HuH-7.5 (cell line): ENCODE measurements at places on chromosomes 3 and 15.

GRCh38 chr15:66477011-66477410, 20.6 kb downstream of the SNAPC5 start:
- no peak for DNase-seq

DNA sequence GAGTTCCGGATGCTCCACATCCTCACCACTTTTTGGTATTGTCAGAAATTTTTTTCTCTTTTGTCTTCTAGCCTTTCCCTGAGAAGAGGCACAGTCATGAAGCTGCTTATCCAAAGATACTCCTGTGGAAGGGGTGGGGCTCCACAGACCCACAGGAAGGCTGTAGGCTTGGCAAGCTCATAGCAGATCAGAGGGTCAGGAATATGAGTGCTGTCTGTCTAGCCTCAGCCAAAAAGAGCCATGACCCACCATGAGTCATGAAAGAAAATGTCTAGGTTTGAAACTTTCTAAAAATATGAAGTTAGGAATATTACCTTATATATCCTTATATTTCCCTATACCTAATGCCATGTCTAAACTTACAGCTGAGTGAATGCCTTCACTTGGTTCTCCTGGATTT, 118.2 kb upstream of the THBS1 start:
- DNase-seq, result no peak

GRCh38 chr3:177946936-177947335, 589.3 kb upstream of the KCNMB2 start:
- DNase-seq, result no peak

- DNase-seq, result peak; percentile 59
Measured at GRCh38 chr3:125003369-125003853, 52.4 kb downstream of the HEG1 start.

- DNase-seq, result no peak
Measured at GRCh38 chr15:83919978-83920510, 266.1 kb downstream of the ADAMTSL3 start.

GRCh38 chr3:193897288-193897687, 238.7 kb upstream of the HES1 start:
- DNase-seq, result no peak

GRCh38 chr15:66831801-66832390, 129.9 kb downstream of the SMAD6 start:
- no peak for DNase-seq

DNA sequence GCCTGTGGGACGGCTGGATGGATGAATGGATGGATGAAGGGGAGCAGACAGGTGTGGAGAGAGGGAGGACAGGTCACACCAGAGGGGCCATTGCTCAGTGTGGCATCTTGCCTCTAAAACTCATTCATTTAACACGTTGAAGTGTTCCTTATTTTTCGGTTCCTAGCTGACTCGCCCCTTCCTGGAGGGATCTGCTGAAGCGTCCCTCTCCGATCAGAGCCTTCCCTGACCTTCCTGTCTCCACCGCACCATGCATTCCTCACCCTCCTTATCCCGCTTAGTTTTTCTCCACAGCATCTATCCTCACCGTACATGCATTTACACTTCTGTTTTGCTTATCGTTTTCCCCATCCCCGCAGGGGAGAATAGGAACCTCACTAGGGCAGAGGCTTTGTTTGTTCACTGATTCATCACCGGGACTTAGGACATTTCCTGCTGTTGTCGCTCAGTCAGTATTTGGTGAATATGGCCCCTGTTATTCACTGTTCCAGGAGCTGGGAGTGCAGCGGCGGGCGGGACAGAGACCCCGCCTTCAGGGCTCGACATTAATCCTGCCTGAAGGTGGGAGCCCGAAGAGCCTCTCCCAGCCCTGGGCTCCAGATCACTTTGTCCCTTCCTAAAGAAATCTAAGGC, 32.0 kb downstream of the FOXL2 start:
- peak; percentile 83 for DNase-seq

DNA sequence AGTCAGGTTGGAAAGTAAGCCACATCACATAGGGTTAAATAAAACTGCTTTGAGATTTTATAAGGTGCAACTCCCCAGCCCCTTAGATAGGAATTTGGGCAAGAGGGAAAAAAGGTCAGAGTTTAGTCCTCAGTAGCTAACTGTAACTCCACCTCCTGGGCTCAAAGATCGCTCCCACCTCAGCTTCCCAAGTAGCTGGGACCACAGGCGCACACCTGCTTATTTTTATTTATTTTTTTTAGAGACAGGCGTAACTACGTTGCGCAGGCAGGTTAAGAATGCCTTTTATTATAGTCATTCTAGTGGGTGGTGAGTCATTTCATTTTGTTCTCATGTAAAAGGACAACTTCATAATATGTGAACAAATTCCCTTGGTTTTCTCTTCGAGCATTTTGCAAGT, 14.7 kb downstream of the TM2D3 start:
- no peak for DNase-seq

- no peak for DNase-seq
Measured at GRCh38 chr3:71813073-71813472, 28.1 kb upstream of the PROK2 start.

GRCh38 chr3:20811631-20812030, 625.6 kb upstream of the SGO1 start:
- no peak for DNase-seq

DNA sequence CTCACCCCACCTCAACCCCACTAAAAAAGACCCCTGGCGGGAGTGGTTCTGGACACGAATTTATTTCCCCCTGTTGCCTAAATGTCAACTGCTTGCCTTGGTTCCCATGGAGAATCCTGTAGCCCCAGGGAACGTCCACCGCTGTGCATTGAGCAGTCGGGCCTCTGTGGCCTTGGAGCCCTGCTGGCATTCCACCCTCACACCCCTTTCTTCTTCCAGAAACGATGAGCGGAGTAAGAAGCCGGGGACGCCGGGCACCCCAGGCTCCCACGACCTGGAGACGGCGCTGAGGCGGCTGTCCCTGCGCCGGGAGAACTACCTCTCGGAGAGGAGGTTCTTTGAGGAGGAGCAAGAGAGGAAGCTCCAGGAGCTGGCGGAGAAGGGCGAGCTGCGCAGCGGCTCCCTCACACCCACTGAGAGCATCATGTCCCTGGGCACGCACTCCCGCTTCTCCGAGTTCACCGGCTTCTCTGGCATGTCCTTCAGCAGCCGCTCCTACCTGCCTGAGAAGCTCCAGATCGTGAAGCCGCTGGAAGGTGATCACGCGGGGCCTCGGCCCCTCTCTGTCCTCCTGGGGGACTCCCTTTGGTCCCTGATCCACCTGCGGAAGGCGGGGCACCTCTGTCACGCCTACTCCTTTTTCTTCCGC, 63.6 kb downstream of the CCK start:
- no peak for DNase-seq

- no peak for DNase-seq
Measured at GRCh38 chr15:86829245-86829644, 749.6 kb downstream of the AGBL1 start.

DNA sequence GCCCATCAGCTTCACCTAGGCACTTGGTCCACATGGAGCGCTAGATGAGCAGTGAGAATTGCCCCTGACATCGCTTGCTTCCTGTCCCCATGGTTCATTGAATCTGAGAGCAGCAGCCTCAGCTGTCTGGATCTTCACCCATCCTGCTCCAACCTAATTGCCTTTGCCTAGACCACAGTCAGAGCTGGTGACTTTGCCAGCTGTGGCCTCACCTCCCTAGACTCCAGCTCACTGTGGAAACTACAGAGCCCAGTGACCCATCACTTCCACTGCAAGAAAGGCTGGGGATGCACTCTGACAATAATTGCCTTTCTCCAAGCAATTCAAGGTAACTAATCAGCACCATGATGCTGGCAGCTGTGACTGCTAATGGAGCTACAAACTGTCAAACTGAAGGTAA, 30.6 kb upstream of the SLC6A1 start:
- no peak for DNase-seq

DNA sequence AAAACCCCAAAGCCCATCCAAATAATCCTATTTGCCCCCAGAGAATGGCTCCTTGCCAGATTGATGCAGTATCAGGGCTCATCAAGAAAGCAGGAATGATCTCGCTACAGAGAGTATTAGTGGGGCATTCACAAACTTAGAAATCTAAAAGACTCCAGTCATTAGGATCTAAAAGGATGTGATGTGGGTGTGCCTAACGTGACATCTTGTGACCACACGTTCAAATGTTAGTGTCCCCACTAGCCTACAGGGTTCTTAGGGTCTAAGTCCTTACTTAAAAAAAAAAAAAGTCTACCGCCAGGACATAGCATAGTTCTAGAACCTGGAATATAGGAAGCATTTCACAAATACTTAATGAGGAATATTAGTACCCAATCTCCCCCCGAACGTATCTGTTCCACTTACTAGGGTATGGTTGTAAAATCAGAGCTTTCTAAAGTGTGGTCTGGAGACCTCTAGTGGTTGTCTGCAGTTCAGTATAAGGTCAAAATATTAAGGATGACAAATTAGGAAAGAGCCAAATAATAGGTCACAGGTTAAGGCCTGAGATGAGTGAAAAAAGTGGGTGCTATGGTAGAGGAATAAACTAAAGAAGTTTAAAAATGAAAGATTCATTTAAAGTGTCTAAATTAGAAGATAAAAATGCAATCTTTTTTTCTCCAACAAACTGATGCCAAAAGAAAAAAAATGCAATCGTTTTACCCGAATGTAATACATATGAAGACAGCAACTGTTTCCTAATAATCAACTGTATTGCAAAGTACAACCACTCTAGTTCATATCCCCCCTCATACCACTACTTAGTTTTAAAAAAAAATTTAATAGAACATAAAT, 4.2 kb upstream of the CHRM5 start:
- no peak for DNase-seq

GRCh38 chr3:31251083-31251482, 281.6 kb upstream of the STT3B start:
- DNase-seq, result no peak

- DNase-seq, result no peak
Measured at GRCh38 chr15:74174219-74174957, 878 bp downstream of the ISLR start.

DNA sequence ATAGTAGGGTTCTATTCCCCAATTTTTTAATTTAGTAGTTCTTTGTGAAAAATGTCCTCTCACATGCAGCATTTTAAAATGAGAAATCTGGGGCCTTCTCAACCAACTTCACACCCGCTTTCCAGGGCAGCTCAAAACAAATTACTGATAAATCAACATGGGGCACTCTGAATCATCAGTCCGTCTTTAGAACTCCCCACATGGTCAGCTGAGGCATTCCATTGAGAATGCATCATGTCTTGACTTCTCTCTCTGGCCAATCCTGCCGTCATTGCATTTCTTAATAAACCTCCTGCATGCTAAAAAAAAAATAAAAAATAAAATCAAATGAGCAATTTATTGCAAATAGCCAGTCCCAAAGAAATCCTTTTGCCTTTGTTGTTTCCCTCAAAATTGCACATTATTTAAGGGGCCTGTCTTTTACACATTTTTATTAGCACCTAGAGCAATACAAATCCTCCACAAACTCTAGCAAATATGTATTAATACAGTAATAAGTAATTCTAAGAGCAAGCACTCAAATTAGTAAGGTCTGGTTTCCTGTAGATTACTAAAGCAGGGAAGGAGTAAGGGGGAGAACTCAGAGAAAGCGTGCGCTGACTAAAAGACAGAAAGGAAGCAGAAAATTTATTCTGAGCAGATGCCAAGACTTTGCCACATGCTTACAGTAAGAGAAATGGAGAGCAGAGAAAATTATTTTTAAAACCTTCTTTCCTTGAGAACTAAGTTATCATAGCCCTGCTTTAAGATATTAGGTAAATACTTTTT, 175.7 kb downstream of the TNIK start:
- DNase-seq, result no peak

DNA sequence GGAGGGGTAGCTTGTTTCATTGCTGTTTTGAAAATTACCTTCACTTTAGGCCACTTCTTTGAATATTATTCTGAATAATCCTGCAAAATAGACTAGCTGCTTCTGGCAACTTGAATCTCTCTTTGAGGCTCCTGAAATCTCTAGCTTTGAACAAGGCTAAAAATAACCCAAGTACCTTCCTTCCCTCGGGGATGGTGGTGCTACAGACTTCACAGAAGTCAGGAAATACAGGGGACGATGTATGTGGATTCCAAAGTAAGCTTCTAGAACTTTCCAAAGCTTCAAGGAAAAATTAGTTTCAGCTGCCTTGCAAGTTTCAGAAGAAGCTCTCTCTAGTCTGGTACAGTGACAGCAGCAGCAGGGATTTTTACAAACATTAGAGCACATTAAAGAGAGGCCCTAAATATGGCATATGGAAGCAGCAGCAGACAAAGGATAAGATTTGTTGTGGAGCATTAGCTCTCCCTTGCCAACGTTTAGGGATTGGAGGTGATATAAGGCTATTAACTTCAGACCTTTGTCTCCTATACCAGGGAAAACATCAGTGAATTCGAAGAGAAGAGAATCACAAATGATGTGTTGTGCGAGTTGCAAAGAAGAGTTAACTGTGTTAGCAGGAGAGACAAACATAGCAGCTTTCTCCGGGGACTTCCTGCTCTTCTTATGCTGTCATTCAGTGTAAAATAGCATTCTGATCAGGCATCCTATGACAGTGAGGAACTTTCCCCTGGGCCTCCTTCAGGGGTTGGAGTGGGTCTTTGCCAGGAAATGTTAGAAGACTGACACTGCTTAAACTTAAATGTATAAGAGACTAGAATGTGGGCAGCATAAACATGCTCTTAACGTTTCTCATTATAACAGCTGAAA, 783.0 kb upstream of the ARPP21 start:
- DNase-seq, result no peak

GRCh38 chr3:35966629-35967464, 327.5 kb downstream of the ARPP21 start:
- no peak for DNase-seq

GRCh38 chr3:161212171-161212771, 8.8 kb upstream of the NMD3 start:
- DNase-seq, result no peak

- DNase-seq, result no peak
Measured at GRCh38 chr3:168249205-168249549, 153.5 kb upstream of the GOLIM4 start.

- DNase-seq, result no peak
Measured at GRCh38 chr3:167051421-167051820, 328.7 kb downstream of the ZBBX start.

- DNase-seq, result no peak
Measured at GRCh38 chr15:67114046-67114445, 48.6 kb downstream of the SMAD3 start.

DNA sequence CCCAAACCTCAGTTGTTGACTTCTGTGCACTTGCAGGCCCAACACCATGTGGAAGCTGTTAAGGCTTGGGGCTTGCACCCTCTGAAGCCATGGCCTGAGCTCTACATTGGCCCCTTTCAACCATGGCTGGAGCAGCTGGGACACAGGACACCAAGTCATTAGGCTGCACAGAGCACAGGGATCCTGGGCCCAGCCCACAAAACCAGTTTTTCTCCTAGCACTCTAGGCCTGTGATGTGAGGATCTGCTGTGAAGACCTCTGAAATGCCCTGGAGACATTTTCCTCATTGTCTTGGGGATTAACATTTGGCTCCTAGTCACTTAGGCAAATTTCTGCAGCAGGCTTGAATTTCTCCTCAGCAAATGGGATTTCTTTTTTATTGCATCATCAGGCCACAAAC, 1255.7 kb downstream of the ZPLD1 start:
- no peak for DNase-seq

DNA sequence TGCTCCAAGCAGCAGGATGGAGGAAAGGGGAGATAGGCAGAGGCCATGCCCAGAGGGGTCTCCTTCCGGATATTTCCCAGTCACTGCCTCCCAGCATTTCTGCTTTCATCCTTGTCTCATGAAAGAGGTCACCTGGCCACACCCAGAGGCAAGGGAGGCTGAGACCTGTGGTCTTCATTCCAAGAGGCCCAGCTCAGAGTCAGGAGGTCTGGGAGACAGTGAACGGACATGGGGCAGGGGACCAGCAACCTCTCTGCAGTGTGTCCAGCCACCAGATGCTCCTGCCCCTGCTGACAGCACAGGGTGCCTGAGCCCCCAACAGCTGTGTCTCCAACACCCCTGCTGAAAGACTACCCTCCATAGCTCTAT, 111.2 kb downstream of the CHSY1 start:
- DNase-seq, result no peak

GRCh38 chr3:127410137-127410488, 122.3 kb upstream of the PRR20G start:
- no peak for DNase-seq
